Esophagus squamous epithelium (tissue), 5 donors: ENCODE measurements at places on chromosomes 7 and 10.

- DNase-seq, result no peak
Observed at GRCh38 chr7:130124711-130125110, 54.4 kb downstream of the KLHDC10 start.

GRCh38 chr7:118734541-118734940, 510.0 kb downstream of the ANKRD7 start:
- DNase-seq, result no peak

DNA sequence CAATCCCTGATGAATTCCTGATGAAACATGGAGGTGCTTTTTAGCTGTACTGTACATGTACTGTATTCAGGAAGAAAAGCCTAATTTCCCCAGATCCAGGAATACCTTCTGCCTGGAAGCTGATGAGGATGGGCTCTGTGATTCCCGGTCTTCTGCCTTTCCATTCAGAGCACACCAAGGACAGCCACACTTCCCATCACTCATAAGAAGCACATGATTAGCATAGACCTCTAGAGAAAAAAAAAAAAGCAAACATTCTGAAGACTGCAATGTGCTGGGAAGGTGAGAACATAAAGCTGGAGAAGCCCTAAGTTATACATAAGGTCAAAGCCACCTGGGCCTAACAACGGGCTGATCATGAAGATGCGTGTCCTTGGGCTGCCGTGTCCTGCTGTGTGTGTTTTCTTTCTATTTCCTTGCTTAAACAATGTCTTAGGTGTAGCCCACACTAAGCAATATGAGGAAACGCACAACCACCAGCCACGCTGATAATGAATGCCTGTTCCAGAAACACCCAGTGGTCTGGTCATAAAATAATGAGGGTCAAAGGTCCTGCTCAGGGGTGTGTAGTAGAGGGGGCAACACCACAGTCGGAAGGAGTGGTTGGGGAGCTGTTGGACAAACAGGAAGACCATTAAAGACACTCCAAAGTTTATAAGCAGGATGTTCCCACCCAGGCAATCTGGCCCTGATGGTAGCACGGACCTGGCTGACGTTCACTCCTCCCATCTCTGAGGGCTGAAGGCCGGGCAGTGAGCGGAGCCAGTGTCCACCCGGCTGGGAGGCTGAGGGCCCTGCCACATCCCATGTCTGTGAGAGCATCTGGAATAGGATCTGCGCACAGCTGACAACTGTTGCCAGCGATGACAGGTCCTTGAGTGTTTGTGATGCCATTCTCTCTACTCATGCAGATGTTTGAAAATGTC, 7.9 kb downstream of the PKD1L1 start:
- DNase-seq, result no peak

GRCh38 chr7:133980804-133981203, 146.3 kb upstream of the LRGUK start:
- no peak for DNase-seq

- DNase-seq, result no peak
Observed at GRCh38 chr10:122293156-122293960, 22.3 kb downstream of the BTBD16 start.

- no peak for DNase-seq
Observed at GRCh38 chr7:69603937-69604494, 5.7 kb downstream of the AUTS2 start.

DNA sequence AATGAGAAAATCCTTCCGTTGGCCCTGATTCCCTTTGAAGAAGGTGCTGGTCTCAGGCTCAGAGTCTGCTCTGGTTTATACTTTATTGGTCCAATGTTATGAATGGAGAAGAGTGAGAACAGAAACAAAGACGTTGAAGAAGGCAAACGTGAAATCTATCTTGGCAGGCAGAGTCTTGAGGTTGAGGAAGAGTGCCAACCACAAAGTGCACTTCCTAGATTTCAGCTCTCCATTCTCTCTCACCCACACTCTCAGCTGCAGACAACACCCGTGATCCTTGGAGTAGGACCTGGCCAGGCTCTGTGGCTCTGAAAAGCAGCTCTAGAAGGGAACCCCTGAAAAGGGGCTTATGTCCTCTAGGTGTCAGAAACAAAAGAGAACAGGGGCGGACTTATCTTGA, 128.9 kb upstream of the PLXNA4 start:
- DNase-seq, result no peak

DNA sequence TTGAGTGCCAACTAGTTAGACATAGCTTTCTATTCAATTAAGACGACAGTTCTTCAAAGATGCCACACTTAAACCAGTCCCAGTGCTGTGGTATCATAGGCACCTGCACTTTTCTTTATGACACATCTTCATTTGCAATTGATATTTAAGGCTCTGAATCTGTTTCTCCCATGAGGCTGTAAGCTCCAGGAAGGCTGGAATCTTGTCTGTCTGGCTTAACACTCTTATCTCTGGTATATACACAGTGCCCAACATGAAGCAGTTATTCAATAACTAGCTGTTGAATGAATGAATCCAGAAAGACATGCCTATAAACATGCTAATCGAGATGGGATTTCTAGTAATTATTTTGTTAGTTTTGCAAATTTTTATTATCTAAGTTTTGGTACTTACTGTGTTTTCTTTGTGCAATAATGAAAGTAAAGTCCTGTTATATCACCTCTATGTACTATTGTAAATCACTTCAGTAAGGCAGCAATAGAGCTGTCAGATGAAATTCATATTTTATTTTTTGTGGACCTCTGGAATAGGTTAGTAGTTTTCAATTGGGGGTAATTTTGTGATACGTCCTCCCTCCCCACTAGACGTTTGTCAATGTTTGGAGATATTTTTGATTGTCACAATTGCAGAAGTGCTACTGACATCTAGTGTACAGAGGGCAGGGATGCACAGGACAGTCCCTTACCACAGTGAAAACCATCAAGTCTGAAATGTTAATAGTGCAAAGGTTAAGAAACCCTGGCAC, 51.3 kb upstream of the STEAP4 start:
- no peak for DNase-seq

- no peak for DNase-seq
Observed at GRCh38 chr7:98038731-98039130, 48.7 kb upstream of the OCM2 start.

GRCh38 chr7:77202481-77202976, 2.9 kb upstream of the FGL2 start:
- no peak for DNase-seq

GRCh38 chr10:10797513-10797912, 220.2 kb upstream of the CELF2 start:
- DNase-seq, result no peak

DNA sequence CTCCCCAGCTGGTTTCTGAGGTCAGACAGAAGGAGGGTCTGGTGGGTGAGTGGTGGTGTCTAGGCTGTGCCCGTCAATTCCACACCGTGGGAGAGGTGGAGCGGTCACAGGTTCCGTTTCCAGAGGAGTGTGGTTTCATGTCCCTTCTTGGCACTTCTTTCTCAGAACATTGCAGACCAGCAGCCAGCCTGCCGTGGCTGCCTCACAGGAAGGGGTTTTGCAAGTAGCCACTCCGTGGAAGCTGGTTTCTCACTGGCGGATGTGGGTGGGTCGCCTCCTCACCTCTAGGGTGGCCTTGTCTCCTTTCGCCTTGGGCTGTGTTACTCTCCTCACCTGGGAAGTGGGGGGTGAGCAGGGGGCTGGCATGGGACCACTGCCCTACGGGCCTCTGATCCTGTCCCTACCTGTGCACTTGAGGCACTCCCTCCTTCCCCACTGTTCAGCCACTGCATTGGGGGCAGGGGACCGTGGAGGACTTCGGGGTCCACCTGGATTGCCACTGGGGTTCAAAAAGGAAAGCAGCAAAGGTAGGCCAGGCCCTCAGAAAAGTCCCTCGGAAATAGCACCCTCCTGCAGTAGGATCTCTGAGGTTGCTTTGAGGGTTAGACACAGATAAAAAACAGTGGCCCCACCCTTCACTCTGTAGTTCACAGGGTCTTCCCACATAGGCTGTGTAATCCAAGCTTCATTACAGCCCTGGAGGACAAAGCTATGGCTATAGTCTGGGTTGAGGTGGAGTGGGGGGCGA, 33.9 kb downstream of the TSPAN14 start:
- DNase-seq, result no peak

DNA sequence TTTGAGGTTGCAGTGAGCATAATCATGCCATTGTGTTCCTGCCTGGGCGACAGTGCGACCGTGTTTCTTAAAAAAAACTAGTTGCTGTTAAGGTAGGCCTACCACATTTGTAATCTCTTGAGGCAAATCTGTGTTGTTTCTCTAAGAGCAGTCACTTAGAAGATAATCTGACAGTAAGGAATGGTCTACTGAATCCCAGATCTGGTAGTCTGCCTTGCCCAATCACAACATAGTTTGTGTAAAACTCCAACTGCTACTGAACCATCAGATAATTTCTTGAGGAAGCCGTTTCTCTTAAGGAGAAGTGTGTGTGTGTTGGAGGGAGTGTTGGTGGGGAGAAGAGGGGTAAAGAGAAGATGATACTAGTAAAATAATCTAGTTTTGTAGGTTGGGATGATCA, 5.0 kb downstream of the NRF1 start:
- DNase-seq, result no peak

GRCh38 chr10:132591166-132591971, 53.8 kb downstream of the INPP5A start:
- DNase-seq, result no peak

- no peak for DNase-seq
Observed at GRCh38 chr10:110931769-110932381, 12.5 kb downstream of the SHOC2 start.

GRCh38 chr10:71531485-71532446, 135.0 kb downstream of the CDH23 start:
- DNase-seq, result no peak

DNA sequence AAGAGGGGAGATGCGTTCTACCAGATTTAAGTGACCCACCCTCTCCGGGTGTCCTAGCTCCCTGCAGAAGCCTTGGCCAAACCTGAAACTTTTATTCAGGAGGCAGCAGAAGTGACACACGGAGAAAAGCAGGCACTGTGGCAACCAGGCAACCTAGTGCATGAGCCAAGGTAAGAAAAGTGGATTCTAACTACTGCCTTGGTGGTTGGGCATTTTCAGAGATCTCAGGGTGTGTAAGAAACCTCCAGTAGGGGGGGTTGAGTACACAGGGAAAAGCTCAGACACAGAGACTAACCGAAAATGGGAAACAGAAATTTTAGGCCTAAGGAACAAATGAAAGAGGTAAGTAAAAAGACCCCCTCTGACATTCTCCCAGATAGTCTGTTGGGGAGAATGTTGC, 645.7 kb downstream of the ANKRD7 start:
- DNase-seq, result no peak

DNA sequence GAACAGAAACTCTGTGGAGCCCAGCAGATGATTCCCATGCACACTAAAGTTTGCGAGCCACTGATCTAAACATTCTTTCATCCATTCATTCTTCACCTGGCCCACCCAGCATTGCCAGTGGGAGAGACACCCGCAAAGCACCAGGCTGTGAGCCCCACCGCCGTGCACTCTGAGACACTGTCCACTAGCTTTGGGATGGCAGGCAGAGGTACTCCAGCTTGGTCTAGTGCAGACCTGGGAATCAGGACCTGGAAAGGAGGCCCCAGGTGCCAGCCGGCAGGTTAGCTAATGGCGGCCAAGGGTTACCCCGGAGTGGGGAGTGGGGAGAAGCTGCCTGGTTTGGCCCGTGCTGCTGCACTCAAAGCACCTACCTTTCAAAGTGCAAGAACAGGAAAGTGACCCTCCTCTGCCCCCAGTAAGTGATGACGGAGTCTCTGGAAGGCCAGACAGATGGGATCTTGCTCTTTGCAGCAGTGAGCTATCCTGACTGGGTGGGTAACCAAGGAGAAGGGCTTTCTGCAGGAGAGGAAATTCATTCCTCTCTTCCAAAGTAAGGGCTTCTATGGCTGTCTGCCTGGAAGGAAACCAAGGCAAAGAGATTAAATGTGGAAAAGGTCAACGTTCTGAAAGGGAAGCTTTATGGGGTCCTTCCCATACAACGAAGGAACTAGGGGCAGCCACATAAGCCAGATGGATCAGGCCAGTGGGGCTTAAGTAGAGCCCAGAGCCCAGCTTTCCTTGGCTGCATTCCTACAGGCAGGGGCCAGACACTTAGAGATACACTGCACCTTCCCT, 74.2 kb upstream of the LRRC4 start:
- no peak for DNase-seq

GRCh38 chr7:74654811-74655210, 2.7 kb upstream of the GTF2I start:
- DNase-seq, result no peak

- no peak for DNase-seq
Observed at GRCh38 chr7:91135703-91136430, 128.4 kb upstream of the FZD1 start.

- DNase-seq, result no peak
Observed at GRCh38 chr7:47435889-47436312, 146.0 kb downstream of the TNS3 start.

DNA sequence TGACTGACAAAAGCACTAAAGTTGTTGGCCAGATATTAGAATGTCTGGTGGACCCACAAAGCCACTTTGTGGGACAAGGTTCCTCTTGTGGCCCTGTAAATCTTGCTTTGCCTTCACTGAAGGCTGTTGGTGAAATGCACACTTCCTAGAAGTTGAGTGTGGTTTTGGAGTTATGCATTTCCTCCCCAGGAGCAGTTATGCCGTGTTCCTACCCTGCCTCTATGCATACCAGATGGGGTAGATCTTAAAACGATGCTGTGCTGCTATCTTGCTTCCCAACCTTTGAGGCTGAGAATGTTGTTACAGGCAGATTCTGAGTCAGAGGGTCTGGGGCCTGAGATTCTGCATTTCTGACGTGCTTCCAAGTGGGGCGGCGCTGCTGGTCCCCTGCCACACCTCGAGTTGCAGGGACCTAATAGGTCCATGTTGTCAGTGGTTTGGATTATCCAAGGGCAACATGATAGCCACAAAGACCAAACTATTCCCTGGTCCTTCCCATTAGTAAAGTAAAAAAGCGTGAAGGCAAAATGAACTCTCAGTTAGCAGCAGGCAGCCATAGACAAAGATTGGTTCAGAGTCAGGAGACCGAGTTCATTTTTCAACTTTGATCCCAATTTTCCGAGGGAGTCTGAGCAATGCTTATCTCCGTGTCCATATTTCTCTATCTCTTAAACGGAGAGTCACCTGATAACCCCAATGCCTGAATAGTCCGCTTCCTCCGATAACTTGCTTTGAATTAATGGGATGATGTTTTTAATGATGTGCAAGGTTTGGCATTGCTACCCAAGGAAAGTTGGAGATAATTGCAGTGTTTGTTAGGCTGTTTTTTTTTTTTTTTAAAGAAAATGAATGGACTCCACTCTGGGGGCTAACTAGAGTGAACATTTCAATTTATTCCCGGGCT, 55.8 kb downstream of the CDHR3 start:
- no peak for DNase-seq

- no peak for DNase-seq
Observed at GRCh38 chr10:14810969-14811953, 26.6 kb downstream of the CDNF start.

- DNase-seq, result no peak
Observed at GRCh38 chr7:111113263-111114017, 22.5 kb downstream of the LRRN3 start.

GRCh38 chr10:75495434-75496190, 64.2 kb downstream of the LRMDA start:
- DNase-seq, result no peak

- no peak for DNase-seq
Observed at GRCh38 chr7:128304212-128304611, 39.5 kb downstream of the RBM28 start.

GRCh38 chr10:3095373-3096139, 28.2 kb downstream of the PFKP start:
- no peak for DNase-seq
